NCI-H345 (cell line): ENCODE measurements at places on chromosomes 2 and 18.

GRCh38 chr2:195388028-195388427 is 269.0 kb upstream of the SLC39A10 start:
- DNase-seq: no peak

GRCh38 chr18:56807901-56808300 is 156.7 kb downstream of the WDR7 start:
- DNase-seq: no peak

- no peak for DNase-seq
These were observed 370.2 kb upstream of the LYPD1 start for GRCh38 chr2:133040170-133040569.

- DNase-seq: no peak
These were observed 52.6 kb downstream of the COA5 start for GRCh38 chr2:98555696-98556095.

DNA sequence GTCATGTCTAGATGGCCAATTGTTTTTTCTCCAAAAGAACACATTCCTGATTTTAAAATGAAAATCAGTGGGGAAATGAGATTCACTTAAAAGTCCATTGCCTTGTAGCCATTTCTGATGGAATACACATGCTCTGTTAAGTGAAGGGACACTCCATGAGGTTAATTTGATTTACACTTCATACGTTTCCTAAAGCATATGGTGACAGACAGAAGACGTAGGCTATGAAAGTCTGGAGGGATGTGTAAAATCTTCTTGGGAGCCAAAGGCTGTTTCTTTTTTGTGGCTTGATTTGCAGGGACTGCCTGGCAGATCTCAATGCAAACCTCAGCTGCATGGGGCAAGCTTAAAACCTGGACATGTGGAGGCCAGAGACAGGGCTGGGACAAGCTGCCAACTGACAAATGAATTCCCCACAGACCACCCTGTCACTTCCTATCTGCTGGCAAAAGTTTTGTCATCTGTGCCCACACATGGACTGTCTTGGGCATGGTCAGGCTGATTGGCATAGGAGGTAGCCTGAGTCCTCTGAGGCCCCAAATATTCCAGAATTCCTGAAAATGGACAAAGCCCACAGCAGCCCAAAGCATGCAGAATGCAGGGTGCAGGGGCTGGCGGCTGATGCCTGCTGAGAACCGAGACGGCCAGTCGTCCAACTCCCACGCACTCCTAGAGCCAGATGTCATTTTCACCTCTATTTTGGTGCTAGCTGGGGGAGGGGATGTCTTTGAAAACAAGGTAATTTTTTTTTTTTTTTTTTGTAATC is 73.9 kb downstream of the SDC1 start:
- DNase-seq: no peak

GRCh38 chr2:15894481-15895144 is 45.7 kb upstream of the MYCN start:
- DNase-seq: no peak

GRCh38 chr2:187299122-187299906 is 148.7 kb downstream of the CALCRL start:
- no peak for DNase-seq
